AG09319 (cell line): ENCODE measurements at places on chromosomes 7 and 10.

GRCh38 chr7:73358590-73359275 lies 30.8 kb downstream of the FKBP6 start:
- DNase-seq: no peak

DNA sequence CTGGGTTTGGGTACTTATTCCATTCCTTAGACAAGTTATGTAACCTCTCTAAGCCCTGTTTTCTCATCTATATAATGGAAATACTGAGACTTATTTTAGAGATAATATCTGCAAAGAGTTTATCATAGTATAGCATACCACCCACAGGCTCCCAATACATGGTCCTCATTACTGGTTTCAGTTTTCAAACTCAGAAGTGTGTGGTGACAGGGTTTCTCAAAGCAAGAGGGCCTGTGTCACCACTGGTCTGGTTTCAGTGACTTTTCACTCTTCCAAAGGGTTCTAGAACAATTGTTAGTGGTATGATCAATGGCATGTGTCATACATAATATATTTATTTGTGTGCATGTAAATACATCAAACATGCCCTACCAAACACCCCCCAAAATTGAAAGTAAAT lies 89.2 kb upstream of the BMPER start:
- no peak for DNase-seq

DNA sequence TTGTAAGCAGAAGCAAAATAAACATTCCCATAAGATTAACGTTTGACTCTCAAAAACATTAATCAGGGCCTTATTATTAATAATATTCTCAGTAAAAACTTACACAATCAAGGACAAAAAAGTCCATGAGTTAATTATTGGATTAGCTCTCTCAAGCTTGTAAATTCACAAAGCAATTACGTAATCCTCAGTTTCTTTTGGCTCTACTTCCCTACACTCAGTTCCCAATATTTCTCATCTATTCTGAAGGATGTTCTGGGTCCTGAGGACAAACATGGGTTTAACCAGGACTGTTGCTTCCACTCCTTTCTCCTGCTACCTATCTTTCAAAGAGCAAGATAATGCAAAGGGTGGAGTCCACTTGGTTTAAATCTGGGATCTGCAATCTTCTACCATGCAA lies 15.1 kb downstream of the FBXL13 start:
- DNase-seq: no peak

- no peak for DNase-seq
Observed at GRCh38 chr7:154581251-154581890, 421.6 kb downstream of the PAXIP1 start.

DNA sequence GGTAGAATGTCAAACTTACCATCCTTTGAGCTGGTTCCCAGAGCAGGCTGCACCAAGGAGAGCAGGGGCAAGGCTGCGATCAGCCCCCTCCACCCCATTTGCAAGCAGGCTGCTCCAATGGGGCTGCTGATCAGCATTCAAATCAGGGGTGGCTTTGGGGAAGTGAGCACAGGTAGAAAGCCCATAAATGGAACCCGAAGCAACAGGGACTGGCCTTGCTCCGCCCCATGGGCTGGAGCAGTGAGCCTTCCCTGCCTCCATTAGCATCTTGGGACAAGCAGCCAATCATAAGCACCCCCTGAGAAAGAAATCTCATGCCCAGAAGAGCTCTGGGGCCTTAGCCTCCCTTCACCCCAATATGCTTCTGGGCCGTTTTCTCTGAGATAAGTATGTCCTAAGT lies 4.0 kb upstream of the PKD1L1 start:
- no peak for DNase-seq

- no peak for DNase-seq
Observed at GRCh38 chr7:22269963-22270362, 87.0 kb downstream of the RAPGEF5 start.

DNA sequence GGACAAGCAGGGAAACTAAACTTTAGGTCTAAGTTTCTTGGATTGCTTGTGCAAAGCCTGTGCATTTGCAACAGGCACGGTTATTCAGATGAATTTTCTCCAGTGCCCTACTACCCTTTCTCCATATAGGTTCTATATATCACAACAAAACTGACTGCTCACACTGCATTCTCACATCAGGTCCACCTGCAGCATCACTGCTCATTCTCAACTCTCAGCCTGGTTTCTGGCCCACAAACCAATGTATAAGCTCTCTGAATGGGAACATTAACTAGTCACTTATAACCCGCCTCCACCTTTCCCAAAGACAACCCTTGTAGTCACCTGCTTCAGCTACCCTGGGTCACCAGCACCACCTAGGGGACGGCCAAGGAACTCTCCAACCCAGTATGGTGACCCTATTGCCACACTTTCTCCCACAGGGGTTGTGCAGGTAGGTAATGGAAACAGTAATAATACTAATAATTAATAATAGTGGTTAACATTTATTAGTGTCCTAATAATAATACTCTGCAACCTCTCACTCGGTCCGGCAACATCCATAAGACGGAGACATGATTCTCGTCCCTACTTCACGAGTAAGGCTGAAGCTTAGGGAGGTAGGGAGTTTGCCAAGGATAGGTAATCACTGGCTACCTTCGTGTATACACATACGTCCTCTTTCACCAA lies 97.3 kb downstream of the CLEC2L start:
- no peak for DNase-seq

DNA sequence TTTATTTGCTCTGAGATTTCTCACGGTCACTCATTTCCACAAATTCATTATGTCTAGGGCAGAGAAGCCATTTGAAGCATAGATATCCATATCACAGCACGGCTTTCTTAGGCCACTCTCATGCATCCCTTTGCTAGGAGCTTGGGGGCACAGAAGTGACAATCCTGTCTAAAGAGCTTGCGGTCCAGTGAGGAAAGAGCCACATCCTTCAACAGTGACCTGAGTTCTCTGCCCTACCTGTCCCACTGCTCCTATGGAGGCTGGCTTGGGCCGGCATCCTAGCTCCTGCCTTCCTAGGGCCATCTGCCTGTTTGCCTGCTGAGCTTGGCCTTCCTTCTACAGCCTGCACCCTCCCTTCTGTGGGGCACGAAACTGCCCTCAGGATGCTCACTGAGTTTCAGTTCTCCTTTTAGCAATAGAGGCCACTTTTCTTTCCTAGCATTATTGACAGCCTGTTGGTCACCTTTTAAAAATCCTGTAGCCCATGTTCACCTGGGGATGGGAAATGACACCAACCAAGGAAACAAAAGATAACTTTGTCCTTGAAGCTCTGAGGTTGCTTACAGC lies 212.1 kb upstream of the GRB10 start:
- DNase-seq: no peak

- DNase-seq: no peak
Observed at GRCh38 chr10:30542001-30542894, 87.3 kb downstream of the LYZL2 start.

DNA sequence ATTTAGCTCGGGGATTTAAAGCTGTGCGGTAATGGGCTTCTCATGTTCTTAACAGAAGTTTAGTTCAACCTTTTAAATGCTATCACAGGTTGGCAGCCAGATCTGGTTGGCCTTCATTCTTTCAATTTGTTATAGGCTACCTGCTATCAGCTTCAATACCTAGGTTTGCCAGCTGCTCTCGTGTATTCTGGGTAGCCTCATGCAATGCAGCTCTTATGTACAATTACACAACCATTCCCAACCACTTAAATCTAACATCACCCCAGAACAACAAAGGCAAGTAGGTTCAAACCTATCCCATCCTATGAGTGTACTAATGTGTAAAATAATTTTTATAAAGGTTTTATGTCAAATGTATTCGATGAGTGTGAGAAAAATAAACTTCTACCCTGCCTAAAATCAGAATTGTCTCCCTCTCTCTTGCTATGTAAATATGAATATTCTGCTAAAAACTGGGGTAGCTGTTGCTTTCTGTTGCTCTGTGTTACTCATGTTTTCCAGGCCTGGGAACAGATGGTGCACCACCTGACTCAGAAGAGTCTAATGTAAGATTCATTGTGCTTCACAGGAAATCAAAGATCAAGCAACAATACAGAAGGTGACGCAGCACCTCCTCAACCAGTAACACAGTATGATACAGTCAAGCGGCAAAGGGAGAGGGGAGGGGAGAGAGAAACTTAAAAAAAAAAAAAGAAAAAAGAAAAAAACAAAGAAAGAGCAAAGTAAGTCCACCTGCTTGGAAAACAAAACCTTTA lies 188.6 kb downstream of the ETV1 start:
- DNase-seq: peak; percentile 42

DNA sequence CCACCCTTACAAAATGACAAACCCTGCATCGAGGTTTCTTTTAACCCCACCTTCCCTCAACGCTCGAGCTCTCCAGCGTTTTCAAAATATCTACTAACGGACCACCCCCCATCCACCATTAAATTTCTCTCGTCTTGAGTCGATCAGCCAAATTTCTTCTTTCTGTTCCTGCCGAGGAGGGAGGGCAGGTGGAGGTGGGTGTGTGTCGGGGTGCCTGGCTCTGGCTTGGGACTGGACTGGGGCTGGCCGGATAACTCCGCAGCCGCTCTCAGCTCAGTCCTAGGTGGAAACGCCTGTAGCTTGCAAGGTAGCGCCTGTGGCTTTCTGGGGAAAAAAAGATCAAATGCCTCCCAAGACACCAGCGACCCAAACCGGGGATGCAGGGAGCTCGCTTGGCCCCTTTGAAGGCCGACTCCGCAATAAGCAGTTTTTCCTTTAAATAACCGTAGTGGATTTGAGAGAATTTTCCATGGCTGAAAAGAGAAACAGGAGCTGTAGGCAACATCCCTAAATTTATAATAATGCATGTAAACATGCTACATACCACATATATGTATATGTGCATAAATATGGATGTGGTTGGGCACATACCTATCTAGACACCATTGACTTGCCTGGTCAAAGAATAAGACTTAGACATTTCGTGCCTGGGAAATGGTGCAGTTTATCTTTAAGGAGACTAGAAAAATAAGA lies 1.9 kb upstream of the TMEM178B start:
- DNase-seq: no peak

DNA sequence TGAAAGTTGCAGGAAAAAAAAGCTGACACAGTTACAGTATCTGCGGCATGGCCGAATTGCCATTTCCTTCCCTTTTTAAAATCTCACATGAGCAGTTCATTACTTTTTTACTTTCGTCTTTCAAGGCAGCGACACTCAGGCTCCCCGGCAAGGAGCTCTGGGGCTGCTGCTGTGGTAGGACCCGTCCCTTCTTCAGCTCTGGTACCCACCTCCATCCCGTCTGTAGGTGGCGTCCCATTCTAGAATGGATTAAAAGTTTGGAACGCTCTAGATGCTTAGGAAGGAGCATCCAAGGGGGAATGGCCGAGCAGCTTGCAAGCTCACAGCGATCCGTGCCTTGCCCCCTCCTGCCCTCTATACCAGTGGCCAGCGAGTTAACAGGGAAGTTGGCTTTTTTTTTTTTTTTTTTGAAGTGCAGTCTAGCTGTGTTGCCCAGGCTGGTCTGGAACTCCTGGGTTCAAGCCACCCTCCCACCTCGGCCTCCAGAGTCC lies 22.8 kb upstream of the TTYH3 start:
- no peak for DNase-seq

DNA sequence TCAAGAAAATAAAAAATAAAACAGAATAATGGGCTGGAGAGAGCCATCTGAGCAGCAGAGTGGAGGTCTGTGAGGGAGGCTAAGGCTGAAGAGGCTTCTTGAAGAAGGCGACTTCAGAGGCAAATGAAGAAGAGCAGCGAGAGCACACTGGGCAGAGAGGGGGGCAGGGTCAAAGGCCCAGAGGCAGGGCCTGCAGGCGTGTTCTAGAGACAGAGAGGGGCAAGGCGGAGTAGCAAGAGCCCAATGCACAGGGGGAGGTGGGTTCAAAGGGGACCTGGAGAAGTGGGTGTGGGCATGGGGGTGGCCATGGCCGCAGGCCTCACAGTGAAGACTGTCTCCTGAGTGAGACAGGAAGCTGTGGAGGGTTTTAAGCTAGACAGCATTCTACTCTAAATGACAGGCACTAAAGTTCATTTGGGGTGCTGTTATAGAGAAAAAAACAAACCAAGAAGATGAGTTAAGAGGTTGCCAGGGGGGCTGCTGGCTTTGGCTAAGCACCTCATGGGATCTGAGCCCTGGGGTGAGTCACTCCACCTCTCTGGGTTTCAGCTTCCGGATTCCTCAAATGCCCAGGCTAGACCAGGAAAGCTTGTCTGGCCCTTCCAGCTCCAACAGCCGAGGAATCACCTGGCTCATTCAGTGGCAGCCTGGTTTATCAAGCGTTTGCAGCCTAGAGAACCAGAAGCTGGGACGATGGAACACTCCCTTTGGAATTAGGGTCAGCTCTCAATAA lies 81.7 kb downstream of the DLG5 start:
- no peak for DNase-seq

GRCh38 chr10:124730790-124731189 lies 13.4 kb downstream of the FAM53B start:
- no peak for DNase-seq

DNA sequence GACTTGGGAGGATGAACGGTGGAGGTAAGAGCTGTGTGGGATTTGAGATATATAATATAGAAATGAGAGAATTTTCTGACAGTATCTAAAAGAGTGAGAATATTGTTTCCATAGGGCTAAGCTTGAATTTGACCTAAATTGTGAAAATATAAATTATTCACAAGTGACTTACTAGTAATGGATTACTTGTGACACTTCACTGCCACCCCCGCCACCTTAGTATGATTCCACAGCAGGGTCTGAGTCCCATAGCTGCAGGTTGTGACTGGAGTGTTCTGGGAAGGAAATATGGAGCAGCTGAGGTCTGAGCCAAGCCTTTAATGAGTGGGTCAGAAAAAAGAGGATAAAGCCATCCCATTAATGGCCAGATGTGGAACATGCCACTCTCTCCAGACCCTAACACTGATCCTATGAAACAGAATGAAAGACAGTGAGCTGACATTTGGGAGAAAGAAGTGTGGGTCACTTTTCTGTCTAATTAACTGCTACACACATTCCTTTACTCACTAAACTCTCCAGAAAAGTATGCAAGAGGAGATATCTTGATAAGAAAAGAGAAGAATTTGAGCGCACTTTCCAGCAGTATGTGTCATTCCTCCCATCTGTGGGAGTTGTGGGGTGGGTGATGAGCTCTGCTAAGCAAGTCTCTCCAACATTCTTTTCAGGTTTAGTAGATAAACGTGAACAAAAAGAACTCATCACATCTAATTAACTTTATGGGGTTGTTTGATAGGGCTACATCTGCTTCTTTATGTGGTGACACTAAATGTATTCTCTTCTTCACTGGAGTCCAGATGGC lies 1193.4 kb downstream of the SORCS3 start:
- no peak for DNase-seq

GRCh38 chr7:76428868-76429805 lies 4.4 kb downstream of the ZP3 start:
- DNase-seq: no peak

DNA sequence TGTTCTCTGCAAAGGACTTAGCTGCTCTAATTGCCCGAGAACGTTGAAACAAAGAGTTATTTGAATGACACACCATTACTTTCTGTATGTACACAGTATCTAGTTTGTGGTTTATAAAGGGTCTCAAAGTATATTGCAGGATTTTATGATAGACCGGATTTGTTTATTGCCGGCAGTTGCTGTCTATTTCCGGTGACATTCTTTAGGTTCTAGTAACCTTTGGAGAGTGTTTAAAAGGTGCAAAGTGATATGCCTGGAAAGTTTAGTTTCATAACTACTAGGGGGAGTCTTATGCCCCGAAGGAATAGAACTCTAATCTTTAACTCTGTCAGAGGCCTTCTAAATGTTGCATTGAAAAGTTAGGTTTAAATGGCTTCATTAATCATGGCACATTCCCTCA lies 63.8 kb downstream of the PAPSS2 start:
- DNase-seq: no peak

GRCh38 chr7:65722361-65722792 lies 150.5 kb upstream of the VKORC1L1 start:
- no peak for DNase-seq

GRCh38 chr10:13587391-13587790 lies 626 bp downstream of the PRPF18 start:
- DNase-seq: no peak

GRCh38 chr10:78266741-78267469 lies 233.2 kb downstream of the RPS24 start:
- no peak for DNase-seq
